NCI-H2227 treated with DMSO at 0.1 percent for 48 hours (cell line): ENCODE measurements at places on chromosomes 1 and 21.

DNA sequence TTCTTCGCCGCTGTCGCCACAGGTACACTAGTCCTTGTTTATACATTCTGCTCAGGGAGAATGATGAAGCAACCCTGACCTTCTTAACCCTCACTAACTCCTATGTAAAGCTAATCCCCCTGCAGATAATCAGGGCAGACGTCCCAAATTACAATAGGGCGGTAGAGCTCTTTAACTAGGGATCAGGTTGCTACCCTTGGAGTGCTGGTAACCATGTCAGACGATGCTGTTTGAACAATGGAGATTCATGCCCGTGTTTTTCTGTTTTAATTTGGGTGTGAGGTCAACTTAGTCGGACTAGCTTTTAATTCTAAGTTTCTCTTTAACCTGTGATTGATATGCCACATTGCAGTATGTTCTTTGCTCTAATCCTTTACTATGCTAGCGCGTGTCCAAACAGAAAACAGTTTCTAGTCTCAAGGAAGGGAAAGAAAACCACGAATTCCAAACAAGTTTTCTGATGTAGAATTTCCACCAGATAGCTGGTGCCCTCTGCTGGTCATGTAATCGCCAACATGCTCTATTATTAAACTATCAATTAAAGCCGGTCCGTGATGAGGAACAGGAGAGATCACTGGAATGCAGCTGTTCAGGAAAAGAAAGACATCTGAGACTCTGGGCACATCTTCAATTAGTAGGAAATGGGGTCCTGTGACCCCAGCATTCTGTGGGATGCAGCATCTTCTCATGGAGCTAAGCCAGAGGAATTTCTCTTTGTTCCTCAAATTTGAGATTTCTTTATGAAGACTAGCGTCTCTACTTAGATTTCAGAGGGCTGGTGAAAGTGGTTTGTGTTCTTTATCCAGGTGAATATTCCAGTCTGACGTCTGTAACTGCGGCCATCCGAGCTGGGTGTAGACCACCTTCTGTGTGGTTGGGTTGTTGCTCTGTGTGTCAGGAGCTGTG lies 18.3 kb upstream of the VAMP3 start:
- peak; percentile 79 for DNase-seq

DNA sequence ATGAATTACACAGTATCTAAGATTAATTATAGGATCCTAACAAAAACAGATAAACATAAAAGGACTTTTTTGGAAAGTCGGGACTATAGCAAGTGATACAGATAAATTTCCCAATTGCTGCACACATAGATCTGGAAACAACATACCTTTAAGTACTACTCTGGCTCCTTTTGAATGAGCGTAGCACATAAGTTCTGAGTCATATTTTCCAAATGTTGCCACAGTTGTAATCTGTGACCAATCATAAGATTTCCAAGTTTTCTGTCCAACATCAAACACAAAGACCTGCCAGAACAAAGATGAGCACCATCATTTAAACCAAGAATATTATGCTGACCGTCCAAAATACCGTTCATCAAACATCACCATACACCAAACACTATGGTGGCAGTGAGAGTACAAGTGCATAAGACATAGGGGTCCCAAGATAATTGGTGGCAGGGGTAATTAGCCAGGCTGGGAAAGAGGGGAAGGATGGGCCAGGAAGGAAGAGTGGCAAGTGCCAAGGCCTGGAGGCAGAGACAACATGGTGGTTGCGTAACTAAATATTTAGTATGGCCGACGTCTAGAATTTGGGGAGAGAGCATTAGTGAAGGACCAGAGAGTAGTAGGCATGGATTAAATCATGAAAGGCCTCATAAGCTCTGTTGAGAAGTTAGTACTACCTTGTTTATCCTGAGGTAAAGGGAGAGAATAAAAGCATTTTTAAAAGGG lies 3.6 kb downstream of the CTBS start:
- DNase-seq = no peak

GRCh38 chr1:19356266-19356665 lies 44.1 kb downstream of the SLC66A1 start:
- no peak for DNase-seq

- no peak for DNase-seq
These were observed 27.7 kb upstream of the SDE2 start for GRCh38 chr1:226026833-226027232.

GRCh38 chr1:180040034-180040433 lies 85.4 kb downstream of the CEP350 start:
- DNase-seq = no peak

GRCh38 chr1:36924282-36924811 lies 110.0 kb downstream of the GRIK3 start:
- DNase-seq = no peak

GRCh38 chr1:66364578-66365391 lies 169.2 kb upstream of the SGIP1 start:
- no peak for DNase-seq

GRCh38 chr21:40625991-40626390 lies 221.0 kb downstream of the DSCAM start:
- DNase-seq = no peak

DNA sequence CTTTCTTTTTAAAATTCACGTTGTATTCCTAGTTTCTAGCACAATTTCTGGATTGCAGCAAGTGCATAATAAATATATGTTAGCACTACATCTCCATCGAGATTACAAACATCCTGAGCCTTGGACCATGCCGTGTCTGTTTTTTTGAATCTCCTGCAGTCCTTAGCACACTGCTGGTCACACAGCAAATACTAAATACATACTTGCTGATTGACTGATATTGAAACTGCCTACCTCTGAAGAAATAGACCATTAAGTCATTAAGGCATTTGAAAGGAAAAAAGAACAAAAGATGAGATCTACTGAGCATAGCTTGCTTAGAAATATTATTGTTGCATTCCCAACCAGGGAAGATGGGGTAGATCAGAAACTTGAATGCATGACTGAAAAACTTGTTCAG lies 369.1 kb downstream of the PTBP2 start:
- DNase-seq = no peak

- no peak for DNase-seq
These were observed 117.6 kb downstream of the UBE2U start for GRCh38 chr1:64320922-64321614.
